ENCODE measurements at places on chromosomes 1 and 21. TPM values are rescaled to one million over a fixed set of nuclear protein-coding genes. Genes with fewer than 3 reads are reported as not detected.

CRNN gene
- not detected for total RNA-seq

PLCH2 gene
- 0.35 TPM for total RNA-seq

DNA sequence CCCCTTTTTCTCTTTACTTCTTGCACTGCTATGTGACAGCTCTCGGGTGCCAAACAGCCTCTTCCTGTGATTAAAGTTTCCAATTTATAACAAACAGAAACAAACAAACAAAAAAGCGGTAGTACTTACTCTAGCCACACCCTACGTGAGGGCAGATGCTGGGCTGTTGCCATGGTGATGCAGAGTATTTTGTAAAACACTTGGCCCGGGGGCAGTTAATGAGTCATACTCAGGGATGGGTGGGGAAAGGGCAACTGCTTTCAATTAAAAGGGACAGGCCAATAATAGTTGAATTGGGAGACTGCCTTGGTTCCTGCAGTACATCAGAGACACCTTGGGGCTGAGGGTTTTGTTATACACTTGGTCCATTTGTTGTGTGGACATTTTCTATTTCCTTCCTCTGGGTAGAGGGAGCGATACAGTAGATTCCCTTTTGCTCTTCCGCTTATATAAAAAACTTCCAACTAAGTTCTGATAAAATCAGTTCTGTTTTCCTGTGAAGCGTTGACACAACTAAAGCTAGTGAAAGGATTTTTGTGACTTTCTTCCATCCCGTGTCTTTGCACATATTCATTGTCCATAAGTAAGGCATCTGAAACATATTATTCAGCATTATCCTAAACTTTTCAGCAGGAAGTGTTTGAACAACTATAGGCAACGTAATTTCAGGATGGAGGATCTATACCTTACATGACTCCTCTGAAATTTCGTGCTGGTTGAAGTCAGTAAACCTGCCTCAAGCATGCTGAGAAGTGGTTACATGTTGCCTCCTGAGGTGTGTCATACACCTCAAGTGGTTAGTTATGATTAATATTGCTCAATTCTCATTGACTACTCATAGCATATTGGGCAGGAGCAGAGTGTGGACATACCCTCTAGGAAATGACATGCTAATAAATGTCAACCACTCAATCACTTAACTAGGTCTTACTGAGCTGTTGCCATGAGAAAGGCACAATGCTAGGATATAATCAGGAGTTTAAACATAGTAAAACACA lies 36.7 kb upstream of the THEM4 start:
- H3K4me3 ChIP-seq: no peak overlapping the region
- no peaks in the 10 kb centered on the region for H3K36me3 ChIP-seq
- H3K27ac ChIP-seq: peak overlapping the region; percentile 66
- peaks cover 16% of the 10 kb centered on the region for H3K4me1 ChIP-seq

DNA sequence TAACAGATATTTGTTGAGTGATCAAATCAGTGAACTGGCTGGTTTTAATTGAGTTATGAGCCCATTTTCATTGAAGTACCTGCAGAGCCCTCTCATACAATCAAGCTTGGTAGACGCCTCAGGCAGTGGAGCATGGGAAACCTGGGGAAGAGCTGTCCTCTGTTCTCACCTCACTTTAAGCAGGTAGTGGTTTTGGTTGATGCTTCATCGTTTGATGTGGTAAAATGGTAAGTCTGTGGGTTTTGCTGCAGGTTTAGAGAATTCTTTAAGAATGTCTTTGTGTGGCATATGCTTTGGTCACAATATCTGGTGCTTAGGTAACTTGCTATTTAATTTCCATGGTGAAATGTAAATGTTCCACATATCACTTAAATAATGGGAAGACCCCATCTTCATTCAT lies 10.0 kb downstream of the LAMC1 start:
- no peak for DNase-seq
- no peak overlapping the region for H3K27ac ChIP-seq
- no peak overlapping the region for H3K4me3 ChIP-seq
- peaks cover 7% of the 10 kb centered on the region for H3K36me3 ChIP-seq
- H3K4me1 ChIP-seq: peaks cover 2% of the 10 kb centered on the region

DNA sequence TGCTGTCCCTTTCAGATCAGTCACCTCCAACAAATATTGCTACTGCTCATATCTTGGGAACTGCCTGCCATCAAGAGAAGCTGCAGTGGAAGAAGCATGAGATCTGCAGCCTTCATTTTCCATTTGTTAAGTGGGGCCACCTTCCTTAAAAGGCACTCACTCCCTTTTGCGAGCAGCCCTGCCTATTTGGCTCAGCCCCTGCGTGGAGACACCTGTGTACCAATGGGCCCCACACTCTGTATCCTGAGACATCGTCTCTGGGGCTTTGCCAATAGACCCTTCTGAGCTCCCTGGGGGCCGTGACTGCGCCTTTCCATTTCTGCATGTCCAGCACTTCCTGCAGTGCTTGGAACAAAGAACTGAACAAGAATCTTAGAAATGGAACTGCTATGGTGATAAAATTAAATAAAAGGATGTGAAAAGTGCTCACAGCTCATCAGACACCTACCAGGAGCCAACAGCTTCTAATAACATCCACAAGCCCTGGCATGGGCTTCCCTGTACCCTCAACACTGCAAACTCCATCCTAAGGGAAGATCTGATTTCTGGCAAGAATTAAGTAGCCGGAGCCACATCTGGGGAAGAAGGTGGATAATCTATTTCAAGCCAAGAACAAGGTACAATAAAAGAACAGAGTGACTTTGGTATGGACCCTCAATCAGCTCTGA lies 36.7 kb downstream of the PARP1 start:
- no peaks in the 10 kb centered on the region for H3K27me3 ChIP-seq
- DNase-seq: no peak
- H3K27ac ChIP-seq: no peak overlapping the region
- no peak overlapping the region for H3K4me3 ChIP-seq

- DNase-seq: peak; percentile 7
- no peaks in the 10 kb centered on the region for H3K27me3 ChIP-seq
- no peaks in the 10 kb centered on the region for H3K4me1 ChIP-seq
- no peak overlapping the region for H3K4me3 ChIP-seq
- H3K36me3 ChIP-seq: no peaks in the 10 kb centered on the region
These were observed 107.3 kb downstream of the CLEC20A start for GRCh38 chr1:178389441-178389840.

DNA sequence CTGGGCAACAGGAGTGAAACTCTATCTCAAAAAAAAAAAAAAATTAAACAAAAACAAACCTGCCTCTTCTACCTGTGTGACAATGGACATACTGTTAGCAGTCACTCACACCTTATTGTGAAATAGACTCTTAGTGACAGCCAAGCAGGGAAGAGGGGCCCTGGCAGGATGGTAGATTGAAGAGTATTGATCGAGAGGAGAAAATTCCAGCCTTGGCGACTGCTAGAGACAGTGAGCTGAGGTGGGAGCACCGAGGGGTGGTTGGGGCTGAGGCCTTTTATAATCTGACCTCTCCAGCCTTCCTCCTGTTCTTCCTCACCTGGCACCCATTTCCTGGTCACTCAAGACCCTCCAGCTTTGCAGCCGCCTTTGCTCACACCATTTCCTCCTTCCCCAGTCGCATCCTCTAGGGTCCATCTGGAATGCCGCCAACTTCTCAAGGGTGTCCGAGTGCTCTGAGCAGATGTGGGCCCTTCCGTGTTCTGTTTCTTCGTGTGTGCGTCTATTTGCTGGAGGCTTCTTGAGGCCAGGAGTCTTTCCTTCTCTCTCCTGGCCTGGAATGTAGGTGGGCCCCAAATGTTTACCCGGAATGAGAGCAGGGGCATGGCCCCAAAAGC lies 196.9 kb upstream of the TMEM51 start:
- peaks cover 11% of the 10 kb centered on the region for H3K4me1 ChIP-seq
- peak; percentile 60 for DNase-seq
- no peak overlapping the region for H3K27ac ChIP-seq
- H3K27me3 ChIP-seq: no peaks in the 10 kb centered on the region
- peaks cover 27% of the 10 kb centered on the region for H3K36me3 ChIP-seq

GRCh38 chr1:1120096-1120495 lies 4.2 kb upstream of the C1orf159 start:
- H3K27ac ChIP-seq: no peak overlapping the region
- no peak overlapping the region for H3K4me3 ChIP-seq
- H3K36me3 ChIP-seq: no peaks in the 10 kb centered on the region
- DNase-seq: no peak
- H3K4me1 ChIP-seq: peaks cover 26% of the 10 kb centered on the region

GRCh38 chr1:227234998-227235405 lies 83.3 kb downstream of the CDC42BPA start:
- H3K4me1 ChIP-seq: no peaks in the 10 kb centered on the region
- H3K27me3 ChIP-seq: no peaks in the 10 kb centered on the region
- H3K4me3 ChIP-seq: no peak overlapping the region
- H3K27ac ChIP-seq: no peak overlapping the region
- H3K36me3 ChIP-seq: no peaks in the 10 kb centered on the region

DNA sequence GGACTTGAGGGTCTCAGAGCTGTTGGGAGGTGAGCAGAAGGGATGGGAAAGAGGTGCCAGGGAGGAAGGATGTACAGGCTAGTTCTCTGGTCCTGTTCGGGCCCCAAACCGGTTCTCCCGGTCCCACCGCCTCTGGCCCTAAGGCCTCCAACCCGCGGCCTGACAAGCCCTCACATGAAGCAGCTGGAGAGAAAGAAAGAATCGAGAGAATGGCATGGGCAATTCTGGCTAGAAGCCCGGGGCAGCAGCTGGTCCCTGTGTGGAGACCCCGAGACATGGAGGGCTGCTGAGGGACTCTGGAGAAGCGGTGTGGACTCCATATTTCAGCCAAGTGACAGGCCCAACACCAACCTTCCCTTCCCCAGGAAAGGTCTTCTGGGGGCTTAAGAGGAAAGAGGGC lies 730 bp downstream of the CDC42SE1 start:
- H3K27ac ChIP-seq: peak overlapping the region; percentile 97
- peaks cover 43% of the 10 kb centered on the region for H3K4me1 ChIP-seq
- DNase-seq: peak; percentile 81
- no peaks in the 10 kb centered on the region for H3K27me3 ChIP-seq

Measured in muscle of leg (tissue), 16 donors.